Spinal cord (tissue), 10 donors: ENCODE measurements at places on chromosomes 4 and X. TPM values are rescaled to one million over a fixed set of nuclear protein-coding genes. Genes with fewer than 3 reads are reported as not detected.

DNA sequence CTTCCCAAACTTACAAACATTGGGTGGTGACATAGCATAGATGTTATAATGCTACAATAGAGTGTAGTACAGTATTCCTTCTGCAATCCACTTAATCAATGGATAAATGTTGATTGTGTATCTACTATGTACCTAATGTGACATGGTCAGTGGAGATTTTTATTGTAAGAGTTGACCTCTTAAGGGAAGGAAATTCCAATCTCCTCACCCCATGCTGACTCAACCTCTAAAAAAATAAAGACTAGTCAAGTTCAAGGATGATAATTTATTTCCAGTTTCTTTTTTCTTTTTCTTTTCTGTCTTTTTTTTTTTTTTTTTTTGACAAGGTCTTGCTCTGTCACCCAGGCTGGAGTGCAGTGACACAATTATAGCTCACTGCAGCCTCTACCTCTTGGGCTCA lies 206.5 kb upstream of the STS start:
- no peaks in the 10 kb centered on the region for H3K36me3 ChIP-seq
- no peak overlapping the region for H3K4me3 ChIP-seq
- H3K27me3 ChIP-seq: no peaks in the 10 kb centered on the region
- H3K4me1 ChIP-seq: no peaks in the 10 kb centered on the region
- H3K27ac ChIP-seq: no peak overlapping the region

The IL3RA gene
- total RNA-seq: 9.3 TPM

GRCh38 chr4:31069151-31069550 lies 349.0 kb downstream of the PCDH7 start:
- no peaks in the 10 kb centered on the region for H3K36me3 ChIP-seq
- H3K4me1 ChIP-seq: no peaks in the 10 kb centered on the region
- H3K27me3 ChIP-seq: no peaks in the 10 kb centered on the region
- no peak for DNase-seq
- no peak overlapping the region for H3K27ac ChIP-seq

The VCX gene
- not detected for total RNA-seq

The SLITRK4 gene
- total RNA-seq: 15.2 TPM

The SPANXN4 gene
- total RNA-seq: not detected

DNA sequence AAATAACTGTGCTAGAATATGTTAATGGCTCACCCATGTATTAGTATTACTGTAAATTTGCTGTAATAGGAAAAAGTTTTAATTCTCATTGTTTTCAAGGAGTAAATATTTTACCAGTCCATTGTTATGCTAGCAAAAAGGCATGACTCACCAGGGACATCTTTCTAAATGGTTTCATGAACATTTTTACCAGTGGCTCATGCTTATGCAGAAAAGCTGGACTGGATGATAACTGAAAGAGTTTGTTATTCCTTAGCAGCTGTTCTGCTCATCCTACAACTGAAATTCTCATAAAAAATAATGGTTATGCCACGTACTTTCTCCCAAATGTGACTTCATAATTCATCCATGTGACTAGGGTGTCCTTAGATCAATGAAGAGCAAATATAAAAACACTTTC lies 111.9 kb upstream of the PCDH18 start:
- no peak overlapping the region for H3K27ac ChIP-seq
- no peaks in the 10 kb centered on the region for H3K27me3 ChIP-seq
- no peak overlapping the region for H3K4me3 ChIP-seq

The MYOZ2 gene
- 0.66 TPM for total RNA-seq

The GAGE12J gene
- not detected for total RNA-seq

GRCh38 chr4:108327642-108328382 lies 159.1 kb upstream of the LEF1 start:
- H3K27ac ChIP-seq: no peak overlapping the region
- no peak for DNase-seq
- H3K36me3 ChIP-seq: no peaks in the 10 kb centered on the region
- H3K4me3 ChIP-seq: no peak overlapping the region
